ENCODE measurements at places on chromosomes 3 and 15.

DNA sequence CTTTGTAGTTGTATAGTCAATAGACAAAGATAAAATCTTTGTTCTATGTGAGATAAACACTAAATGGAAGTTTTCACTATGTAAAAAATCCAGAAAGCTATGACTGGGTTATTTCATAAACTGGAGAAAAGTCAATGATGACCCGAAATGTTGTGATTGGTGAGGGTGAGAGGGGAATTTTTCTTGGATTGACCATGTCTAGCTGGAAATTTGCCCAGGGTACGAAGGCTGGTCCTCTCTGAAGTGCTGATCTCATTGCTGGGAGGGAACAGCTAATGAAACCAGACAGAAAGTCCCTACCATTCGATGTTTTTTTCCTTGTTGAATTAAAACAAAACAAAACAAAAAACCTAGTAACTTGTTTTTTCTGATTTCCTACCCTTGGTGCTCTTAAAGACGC lies 14.3 kb downstream of the TPRG1 start:
- no peak for DNase-seq

DNA sequence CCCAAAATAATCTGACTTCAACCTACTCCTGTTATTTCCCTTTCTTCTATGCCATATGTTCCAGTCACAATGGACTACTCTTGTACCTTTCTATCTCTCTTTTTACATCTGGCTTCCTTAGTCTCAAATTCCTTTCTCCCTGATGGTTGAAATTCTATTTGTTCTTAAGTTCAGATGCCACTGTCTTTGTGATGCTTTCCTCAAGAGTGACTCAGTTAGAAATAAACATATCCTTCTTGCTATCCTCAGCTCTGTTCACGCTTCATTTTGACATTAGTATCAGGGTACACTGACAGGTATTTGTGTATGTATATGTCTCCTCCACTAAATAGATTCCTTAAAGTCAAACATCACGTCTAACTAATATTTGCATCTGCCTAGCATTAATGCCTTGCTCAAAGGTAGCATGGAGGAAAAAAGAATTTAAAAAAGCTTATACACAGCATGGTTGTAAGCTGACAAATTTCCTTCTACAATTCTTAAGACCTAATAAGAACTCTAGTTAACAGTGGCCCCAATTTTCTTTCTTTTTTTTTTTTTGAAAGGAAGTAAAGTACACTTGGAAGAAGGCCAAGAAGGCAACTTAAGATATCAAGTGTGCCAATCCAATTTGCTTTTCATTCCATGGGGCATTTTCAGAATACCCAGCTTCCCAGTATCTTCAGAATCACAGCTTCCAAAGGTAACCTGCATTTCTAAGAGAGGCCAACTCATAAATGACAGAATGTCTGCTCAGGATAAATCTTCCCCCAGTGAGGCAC lies 58.0 kb downstream of the CHAC1 start:
- no peak for DNase-seq

DNA sequence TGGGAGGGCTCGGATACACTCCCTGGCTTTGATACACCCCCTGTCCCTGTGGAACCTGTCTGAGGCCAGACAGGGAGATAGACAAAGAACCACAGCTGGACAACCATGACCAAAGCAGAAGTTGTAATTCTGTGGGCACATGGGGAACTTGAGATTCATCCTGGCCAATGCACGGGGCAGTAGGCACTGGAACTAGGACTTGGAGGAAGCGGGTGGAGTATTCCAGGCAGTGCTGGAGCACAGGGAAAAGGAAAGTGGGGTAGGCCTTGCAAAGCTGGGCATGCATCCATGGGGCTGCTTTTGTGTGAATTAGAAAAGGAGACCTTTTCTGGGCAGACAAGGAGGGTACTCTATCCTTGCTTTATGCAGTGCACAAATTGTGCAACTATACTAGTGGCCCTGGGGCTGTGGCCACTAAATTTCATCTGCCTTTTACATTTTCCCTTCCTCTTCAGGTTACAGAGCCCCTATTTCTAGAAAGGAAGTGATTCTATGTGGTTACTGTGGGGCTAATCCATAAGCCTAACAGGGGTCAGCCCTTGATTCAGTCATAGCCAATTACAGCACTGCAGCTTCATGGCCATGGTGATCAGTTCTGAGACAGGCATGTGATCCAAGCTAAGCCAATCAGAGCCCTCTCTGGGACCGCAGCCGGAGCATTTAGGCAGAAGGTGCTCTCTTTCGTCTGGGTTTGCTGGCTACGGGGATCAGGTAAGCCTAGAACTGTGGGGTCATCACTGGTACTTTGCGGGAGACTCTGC lies 21.0 kb downstream of the CRABP1 start:
- no peak for DNase-seq

DNA sequence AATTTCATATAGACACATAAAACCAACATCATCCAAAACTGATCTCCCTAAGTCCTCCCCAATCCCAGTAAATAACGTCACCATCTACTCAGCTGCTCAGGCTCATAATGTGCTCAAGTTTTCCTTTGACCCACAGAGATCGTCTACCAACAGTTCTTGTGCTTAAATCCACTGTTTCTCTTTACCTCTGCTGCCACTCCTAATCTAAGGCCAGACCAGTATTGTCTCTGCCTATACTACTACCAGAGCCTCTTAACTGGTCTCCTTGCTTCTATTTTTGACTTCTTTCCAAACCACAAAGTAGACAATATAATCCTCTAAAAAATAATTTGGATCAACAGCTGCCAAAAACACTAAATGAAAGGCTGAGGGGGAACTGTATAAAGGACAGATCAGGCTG lies 65.3 kb downstream of the CLASP2 start:
- DNase-seq, result no peak

- no peak for DNase-seq
Observed at GRCh38 chr3:45640724-45641361, 46.3 kb downstream of the LIMD1 start.

Measured in activated naive CD4-positive, alpha-beta T cell (primary cell).